ENCODE measurements at places on chromosomes 16 and 17. TPM values are rescaled to one million over a fixed set of nuclear protein-coding genes. Genes with fewer than 3 reads are reported as not detected.

DNA sequence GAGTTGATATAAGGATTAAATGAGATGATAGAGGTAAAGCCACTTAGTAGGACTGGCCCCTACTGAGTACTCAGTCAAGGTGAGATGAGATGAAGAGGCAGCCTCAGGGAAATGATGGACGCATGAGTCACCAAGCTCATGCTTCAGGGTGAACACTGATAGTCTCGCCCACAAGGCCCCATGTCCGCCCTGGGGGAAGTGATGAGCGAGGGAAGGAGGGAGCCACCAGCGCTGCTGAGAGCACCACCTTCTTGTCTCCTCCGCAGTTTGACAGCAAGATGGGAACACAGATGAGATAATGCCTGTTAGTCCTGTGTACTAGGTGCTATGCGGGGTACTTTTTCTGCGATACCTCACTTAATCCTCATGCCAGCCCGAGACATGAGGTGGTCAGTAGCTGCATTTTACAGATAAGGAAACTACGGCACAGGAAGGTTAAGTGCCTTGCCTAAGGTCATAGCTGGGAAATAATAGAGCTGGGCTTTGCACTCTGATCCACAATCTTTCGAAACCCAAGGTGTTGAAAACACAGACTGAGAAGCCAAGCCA lies 383.0 kb downstream of the CPPED1 start:
- no peak for DNase-seq

DNA sequence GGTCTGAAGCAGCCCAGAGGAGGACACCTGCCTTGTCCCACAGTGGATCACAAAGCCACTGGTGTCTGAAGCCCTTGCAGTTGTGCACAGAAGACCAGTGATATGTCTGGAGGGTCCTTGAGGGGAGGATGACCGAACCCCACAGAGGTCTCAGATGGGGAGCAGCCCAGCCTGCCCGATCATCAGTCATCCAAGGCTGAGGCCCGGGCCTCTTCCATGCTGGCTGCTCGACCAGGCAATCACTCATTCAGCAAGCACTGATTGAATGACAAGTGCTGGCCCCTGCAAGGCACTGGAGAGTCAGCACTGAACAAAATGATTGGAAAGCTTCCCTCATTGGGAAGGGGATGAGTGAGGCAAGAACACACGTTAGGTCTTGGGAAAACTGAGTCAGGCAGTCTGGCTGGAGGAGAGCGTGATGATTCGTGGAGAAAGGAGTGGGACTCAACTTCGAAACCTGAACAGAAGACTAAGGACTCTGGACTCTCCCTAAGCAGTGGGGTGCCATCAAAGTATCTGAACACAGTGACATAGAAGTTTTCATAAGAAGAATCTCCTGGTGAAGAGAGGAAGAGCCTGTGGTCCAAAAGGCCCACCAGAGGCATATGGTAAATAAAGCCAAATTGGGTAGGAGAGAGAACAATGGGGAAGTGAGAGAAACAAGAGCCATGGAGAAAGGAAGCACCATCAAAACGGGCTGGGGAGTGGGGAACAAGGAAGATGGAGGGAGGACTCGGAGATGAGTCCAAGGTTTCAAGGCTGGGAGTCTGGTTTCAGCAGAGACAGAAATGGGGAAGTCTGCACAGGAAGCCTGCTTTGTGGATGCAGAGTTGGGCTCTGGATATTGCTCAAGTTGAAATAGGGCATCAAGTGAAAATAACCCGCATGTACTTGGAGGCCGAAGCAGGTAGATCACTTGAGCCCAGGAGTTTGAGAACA lies 10.2 kb downstream of the PIK3R5 start:
- DNase-seq: no peak

GRCh38 chr16:4664538-4665418 lies 28.6 kb upstream of the NUDT16L1 start:
- DNase-seq: no peak

DNA sequence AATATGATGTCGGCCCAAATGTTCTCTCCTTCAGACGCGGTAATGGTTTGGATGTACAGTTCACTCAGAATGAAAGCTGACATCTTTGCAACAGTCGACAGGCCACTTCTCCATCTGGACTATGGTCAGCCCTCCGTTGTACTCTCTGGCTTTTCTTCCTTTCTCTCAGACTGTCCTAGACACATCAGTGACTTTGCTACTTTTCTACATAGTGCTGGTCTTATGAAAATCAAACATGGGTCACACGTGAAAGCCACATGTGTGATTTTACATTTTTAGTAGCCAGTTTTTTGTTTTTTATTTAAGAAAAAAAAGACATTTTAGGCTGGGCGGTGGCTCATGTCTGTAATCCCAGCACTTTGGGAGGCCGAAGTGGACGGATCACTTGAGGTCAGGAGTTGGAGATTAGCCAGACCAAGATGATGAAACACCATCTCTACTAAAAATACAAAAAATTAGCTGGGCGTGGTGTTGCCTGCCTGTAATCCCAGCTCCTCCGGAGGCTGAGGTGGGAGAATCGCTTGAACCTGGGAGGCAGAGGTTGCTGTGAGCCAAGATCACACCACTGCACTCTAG lies 644.1 kb downstream of the KCNJ2 start:
- no peak for DNase-seq

DNA sequence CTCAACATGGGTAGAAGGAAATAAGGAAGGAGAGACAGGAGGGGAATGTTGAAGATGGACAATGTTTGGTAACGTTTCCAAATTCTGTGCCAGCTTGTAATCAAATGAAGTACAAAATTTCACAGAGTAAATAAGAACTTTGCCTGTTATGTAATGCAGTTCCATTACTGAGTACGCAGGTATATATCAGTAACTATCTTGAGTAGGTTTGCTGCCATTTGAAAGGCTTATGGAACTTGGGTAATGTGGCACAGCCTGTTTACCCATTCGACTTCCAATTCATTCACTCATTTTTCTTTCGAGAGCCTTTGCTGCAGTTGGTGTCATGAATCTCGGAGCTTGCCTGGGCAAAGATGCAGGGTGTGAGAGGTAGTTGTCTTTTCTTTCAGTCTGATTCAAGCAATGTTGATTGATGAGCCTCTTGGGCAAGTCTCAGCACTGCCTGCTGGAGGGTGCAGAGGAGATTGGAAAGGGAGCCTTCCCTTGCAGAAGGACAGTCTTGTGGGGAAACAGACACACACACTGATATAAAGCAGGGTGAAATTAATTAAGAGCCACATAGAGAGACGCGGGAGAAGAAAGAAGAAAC lies 53.4 kb downstream of the ZNF18 start:
- DNase-seq: no peak

DNA sequence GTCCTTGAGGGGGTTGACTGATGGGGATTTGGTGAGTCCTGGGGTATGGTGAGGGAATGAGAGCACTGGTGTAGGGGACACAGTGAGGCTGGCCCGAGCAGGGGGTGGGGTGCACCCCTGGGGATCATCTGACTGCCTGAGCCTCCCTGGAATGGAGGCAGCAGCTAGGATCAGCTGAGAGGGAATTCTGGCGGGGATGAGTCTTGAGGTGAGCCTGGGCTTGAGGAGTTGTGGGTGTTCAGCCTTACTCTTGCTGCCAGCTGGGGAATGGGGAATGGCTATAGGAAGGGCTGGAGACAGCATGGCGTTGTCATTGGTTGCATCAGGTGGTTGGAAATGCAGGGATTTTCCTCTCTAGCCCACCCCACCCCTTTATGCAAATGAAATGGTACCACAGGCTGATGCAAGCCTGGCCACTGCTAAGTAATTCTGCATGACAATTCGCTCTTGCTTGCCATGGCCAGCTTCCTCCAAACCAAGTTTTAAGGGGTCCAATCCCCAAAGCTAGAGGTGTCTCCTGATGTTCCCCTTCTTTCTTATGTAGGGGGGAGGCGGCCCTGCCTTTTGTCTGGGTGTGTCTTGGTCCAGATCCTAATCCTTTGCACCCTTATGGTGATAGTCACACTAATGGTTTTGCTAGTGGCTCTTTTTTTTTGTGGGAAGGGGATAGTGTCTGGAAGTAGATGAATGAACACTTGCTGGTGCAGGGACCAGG lies 7.5 kb downstream of the NFE2L1 start:
- DNase-seq: no peak

The PER1 gene
- not detected for polyA plus RNA-seq

DNA sequence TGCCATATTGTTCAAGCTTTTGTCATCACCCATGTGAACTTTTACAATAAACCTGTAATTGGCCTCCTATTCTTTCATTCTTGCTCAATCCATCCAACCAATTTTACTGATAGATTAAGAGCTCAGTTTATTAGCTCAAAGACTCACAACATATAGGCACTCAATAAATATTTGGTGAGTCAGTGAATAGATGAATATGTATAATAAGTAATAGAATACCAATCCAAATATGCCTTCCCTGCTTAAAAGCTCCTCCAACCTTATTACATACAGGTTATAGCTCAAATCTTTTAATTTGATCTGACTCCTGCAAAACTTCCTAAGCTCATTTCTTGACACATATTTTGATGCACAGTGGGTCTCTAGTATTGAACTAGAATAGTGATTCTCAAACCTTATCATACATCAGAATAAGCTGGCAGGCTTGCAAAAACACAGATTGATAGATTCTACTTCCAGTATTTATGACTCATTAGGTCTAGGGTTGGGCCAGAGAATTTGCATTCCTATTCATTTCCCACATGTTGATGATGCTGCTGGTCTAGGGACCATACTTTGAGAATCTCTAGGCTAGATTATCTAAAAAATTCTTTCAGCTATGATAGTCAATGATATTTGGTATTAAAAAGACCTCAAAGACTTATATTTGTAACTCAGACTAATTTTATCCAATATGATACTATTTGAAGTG lies 114.4 kb downstream of the PCTP start:
- no peak for DNase-seq

GRCh38 chr16:35308674-35309073 lies 1849.3 kb downstream of the TP53TG3F start:
- no peak for DNase-seq

The METTL2A gene
- polyA plus RNA-seq: 16.1 TPM

DNA sequence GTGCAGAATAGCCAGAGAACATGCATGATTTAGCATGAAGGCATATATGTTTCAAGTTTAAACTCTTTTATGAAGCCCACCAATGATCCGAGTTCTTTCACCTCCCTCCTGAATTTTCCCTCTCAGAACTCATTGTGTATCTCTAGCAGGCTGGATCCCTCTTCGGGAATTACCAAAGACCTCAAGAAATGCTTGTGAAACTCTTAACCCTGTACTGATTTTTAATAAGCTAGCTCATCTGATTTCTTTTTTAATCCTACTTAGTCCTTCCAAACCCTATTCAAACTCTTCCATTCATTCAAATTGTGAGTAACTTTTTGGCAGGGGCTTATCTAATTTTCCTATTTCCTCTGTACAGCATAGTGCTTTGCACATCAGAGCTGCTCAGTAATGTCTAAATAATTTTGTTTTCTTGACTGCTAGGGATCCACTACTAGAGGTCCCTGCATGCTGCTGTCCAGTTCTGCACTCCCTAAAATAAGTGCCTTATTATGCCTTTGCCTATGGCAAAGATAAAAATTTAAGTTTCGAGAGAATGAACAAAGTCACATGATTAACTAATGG lies 723.8 kb downstream of the CDH11 start:
- no peak for DNase-seq

DNA sequence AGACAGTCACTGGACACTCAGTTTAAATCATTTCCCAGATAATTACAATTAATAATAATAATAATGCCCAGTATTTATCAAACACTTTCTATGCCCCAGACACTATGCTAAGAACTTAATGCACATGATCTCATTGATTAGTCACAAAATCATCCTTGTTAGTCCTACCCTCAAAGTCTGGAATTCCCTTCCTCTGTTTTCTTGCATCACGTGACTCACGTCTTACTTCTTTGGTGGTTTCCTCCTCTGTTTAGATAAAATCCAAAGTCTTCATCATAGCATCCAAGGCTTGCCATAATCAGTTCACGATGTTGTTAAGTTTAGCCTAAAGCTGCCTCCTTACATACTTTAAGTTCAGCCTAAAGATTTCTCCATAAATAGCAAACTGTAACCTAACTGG lies 471.9 kb downstream of the PMP22 start:
- DNase-seq: no peak

DNA sequence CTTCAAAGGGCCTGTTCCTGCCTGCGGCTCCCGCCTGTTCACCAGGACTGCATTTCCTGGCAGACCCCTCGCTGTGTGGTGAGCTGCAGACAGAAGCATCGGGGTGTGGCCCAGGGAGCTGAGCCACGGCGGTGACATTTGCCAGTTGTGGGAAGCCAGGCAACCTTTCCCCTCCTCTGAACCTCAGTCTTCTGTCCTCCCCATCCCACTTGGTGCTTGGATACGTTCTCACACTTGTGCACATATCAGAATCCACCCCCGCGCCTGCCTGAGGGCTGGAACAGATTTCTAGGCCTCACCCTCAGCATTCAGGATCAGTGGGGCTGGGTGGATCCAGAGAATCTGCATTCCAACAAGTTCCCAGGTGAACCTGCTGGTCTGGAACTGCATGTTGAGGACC lies 63.5 kb downstream of the CRISPLD2 start:
- DNase-seq: no peak

DNA sequence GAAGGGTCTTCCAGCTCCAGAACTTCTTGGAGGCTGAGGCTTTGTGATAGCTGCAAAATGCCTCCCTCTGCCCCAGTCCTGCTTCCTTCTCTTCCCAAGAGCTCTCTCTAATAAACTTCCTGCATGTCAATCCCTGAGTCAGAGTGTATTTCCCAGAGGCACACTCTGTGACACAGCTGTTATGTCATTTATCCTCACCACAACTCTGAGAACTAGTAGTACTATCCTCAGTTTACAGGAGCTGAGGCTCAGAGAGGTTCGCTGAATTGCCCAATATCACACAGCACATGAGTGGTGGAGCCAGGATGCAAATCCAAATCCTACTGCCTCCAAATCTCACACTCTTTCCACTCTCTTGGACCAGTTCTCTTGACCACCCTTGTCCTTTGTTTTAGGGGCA lies 20.0 kb downstream of the UNC45B start:
- no peak for DNase-seq

GRCh38 chr17:27265333-27265732 lies 28.6 kb upstream of the WSB1 start:
- no peak for DNase-seq

DNA sequence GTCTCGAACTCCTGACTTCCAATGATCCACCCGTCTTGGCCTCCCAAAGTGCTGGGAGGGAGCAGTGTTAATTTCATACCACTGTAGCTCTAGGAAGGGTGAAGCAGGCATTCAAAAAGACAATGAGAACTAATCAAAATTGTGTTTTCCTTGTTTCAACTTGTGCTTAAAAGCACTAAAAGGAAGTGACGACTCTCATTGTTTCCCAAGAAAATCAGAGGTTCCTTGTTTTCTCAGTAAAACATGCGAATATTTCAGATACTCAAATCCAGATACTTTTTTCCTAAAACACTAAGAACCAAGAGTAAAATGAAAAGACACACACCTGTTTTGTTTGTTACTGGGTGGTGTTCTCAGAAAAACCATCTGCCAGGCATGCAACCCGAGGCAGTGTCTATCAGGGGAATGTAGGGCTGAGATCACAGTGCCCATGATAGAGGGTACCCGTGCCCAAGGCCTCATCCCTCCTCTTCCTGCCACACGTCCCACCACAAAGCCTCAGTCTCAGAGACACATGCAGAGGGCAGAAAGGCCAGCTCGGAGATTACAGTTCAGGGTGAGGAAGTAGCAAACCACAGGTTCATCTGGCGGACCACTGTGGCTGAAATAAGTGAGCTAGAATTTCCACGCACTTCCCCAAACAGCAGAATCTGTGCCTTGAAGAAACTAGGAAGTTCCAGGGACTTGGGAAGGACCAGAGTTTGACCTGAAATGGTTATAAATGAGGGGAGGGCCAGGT lies 33.7 kb downstream of the GINS3 start:
- DNase-seq: peak; percentile 17

- DNase-seq: no peak
Measured at GRCh38 chr16:58511933-58512815, 3.1 kb upstream of the SETD6 start.
